CD4-positive, alpha-beta T cell treated with Interleukin-2 at 100 ng/mL for 4 hours (primary cell): ENCODE measurements at places on chromosomes 6 and 20.

GRCh38 chr6:6841571-6841970, 253.1 kb downstream of the LY86 start:
- DNase-seq: no peak

DNA sequence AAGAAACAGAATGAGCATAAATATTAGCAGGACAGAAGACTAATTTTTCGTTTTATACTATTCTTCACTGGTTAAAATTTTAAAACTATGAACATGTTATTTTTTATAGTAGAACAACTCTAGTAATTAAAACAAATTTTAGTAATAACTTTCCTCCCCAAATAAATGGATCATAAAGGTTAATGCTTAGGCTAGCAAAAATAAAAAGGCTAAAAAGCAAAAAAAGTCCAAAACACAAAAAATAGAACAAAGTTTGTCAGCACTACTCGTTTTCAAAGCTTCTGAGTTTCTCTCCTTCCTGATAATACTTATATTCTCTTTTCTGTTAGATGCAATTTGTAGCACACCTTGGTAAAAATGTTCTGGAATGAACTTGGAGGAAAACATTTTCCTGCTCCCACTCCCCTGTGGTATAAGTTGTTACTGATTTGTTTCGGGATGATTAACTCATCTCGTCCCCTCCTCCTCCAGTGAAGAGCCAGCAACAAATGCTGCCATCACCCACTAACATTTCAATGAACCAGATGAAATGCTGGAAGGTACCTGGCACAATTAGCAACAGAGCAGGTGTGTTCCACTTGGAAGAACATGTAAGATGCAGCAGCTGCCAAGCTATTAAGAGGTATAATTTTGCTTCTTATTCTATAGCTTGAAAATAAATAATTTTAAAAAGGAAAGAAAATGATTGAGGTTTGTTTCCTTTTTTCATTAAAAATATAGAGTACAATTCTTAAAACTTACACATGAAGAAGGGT, 130.5 kb downstream of the MYB start:
- no peak for DNase-seq

- no peak for DNase-seq
These were observed 940.5 kb upstream of the MANEA start for GRCh38 chr6:94636780-94637385.

GRCh38 chr20:62413025-62413570, 6.0 kb upstream of the CABLES2 start:
- DNase-seq: no peak

GRCh38 chr6:16318538-16318937, 80.2 kb downstream of the GMPR start:
- peak; percentile 52 for DNase-seq

- DNase-seq: no peak
These were observed 192.2 kb downstream of the RFPL4B start for GRCh38 chr6:112539355-112539754.

GRCh38 chr6:12592634-12593033, 123.9 kb upstream of the PHACTR1 start:
- DNase-seq: no peak

- no peak for DNase-seq
These were observed 27.1 kb downstream of the TOMM6 start for GRCh38 chr6:41814629-41815028.

- DNase-seq: no peak
These were observed 605.5 kb downstream of the HDGFL1 start for GRCh38 chr6:23174781-23175361.

DNA sequence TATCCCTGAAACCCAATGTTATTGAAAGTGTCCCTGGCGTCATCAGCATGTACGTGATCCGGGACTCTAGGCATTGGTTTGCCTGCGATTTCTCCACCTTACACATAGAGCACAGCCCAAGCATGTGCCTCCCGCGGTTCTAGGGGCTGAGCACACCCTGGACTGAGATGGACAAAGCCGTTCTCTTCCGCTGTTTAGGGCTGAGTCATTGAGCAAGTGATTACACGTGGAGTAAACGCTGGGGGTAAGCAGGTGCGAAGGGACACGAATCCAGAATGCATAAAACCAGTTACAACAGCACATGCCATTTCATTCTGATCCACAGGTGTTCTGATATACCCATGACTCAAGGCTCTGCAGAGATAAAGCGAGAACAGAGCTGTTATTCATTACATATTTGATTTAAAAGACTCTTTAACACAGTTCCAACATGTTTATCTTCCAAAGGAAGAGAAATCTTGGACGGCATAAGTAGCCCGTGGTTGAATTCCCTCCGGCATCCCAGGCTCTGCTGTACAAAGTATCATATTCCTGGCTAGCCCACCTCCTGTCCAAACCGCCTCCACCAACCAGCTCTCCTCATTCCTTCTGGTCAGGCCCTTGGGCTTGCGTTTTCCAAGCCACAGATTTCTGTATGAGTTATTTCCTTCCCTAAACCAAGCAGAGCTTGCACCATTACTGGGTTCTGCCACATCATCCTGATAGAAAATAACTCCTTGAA, 36.1 kb upstream of the THBS2 start:
- no peak for DNase-seq

GRCh38 chr20:6705106-6705766, 62.2 kb upstream of the BMP2 start:
- no peak for DNase-seq

GRCh38 chr6:132065556-132065955, 114.4 kb upstream of the CCN2 start:
- no peak for DNase-seq

GRCh38 chr6:63427951-63428350, 108.2 kb upstream of the LGSN start:
- no peak for DNase-seq

GRCh38 chr6:7431313-7431673, 41.7 kb downstream of the RIOK1 start:
- no peak for DNase-seq

DNA sequence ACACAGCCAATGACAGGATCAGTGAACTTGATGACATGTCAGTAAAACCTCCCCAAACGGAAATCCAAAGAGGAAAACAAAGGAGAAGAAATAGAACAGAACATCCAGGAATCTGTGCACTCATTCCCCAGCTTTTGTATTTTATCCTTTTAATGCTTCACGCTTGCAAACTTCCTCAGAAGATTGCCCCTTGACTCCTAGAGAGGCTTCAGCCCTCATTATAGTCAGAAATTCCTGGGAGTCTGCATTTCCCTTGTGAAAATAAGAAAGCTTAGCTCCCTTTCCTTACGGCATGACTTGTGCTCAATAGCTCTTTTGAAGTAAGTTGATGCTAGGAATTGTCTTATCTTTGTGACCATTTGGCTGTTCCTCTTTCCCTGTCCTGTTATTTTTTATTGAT, 313.6 kb upstream of the OPRM1 start:
- DNase-seq: no peak

DNA sequence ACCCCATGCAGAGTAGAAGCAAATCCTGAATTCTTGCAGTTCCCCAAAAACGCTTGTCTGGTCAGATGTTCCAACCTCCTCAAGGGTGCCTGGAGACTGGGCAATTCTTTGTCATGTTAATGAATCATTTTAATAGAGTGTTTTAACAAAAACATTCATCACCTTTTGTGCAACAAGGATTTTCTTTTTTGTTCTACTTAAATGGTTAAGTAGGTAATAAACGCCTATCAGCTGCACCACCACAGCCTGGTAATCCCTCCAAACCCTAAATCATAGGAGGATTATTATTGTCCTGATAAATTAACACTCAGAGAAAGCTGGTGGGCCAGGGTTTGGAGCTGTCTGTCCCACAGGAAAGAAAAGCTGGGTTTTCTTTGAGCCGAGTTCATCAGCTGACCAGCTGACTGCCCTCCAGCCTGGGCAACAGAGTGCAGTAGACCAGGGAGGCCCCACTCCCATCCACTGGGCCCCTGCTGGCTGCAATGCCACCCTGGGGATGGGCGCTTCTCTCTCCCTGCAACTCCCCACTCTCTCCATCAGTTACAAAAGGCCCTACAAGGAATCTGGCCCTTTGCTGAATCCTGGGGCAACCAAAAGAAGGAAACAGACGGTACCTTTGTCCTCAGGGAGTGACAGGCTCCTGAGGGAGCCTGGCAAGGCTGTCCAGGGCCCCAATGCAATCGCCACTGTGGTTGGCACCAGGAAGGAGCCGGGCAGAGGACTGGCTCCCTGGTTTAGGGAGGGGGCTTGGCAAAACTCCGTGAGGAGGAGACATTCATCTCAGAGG, 23.1 kb upstream of the BMP7 start:
- DNase-seq: no peak

DNA sequence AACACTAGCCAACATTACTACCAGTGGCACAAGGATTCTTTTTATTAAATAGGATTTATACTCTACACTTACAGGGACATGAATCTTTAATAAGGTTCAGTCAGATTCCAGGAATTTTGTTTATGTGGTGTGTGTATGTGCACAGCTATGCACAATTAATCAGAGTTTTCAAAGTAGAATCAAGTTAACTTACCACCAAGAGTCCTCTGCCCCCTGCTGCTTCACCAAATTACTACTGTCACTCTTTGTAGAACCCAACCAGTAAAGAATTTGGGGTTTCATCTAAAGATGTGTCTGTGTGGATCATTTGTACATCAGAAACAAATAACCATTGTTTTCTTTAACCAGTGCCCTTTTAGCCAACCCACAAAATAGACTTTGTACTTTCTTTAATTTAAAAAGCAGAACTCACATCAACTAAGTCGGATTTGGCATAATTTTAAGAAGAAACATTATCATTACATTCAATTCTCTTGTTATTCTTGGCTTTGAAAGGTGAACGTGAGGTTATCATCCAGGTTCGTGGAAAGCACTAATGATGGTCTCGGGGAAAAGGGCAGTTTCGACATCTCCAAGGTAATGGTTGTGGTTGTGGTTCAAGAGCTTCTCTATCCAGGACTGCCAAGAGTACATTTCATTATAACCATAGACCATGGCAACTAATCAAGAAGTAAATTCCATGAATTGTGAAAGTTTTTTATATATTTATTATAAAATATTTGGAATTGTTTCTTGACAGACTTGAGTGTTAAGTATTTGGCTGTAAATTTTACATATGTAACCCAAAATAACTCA, 514.3 kb upstream of the ID4 start:
- no peak for DNase-seq

GRCh38 chr6:44232676-44233566, 9.5 kb downstream of the SLC29A1 start:
- no peak for DNase-seq

GRCh38 chr6:170045563-170045960, 245.3 kb downstream of the DLL1 start:
- no peak for DNase-seq

- no peak for DNase-seq
These were observed 350.1 kb upstream of the TSHZ2 start for GRCh38 chr20:52622081-52622480.

DNA sequence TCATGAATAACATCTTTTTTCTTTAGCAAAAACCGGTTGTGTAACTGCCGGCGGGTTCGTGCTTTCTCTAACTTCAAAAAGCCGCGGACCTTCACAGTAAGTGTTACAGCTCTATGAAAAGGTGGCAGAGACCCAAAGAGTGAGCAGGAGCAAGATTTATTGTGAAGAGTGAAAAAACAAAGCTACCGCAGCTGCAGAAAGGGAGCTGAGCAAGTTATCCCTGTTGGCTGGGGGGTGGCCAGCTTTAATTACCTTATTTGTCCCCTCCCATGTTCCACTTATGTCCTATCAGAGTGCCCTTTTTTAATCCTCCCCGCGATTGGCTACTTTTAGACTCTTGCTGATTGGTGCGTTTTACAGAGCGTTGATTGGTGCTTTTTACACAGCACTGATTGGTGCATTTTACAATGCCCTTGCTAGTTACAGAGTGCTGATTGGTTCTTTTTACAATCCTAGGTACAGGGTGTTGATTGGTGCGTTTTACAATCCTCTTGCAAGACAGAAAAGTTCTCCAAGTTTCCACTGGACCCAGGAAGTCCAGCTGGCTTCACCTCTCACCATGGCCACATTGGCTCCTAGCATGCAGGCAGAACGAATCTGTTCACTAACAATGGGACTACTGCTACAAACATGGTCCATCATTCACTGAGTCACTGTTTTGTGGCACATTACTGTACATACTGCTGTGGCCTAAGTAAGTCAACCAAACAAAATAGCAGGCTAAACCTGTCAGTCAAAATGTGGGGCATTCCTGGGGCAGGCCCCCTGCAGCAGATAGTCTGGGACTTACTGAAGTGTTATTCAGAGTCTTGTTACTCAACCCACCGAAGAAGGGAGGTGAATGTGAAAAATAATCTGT, 52.8 kb downstream of the MYLIP start:
- DNase-seq: no peak

- DNase-seq: no peak
These were observed at the start of gene NKAIN4 for GRCh38 chr20:63254232-63254605. Gene NKAIN4, minus strand, starts transcription at chr20:63254463. Its CDS starts 13 bp downstream, at chr20:63254450.

GRCh38 chr6:35449287-35449881, 2.8 kb upstream of the FANCE start:
- peak; percentile 77 for DNase-seq

DNA sequence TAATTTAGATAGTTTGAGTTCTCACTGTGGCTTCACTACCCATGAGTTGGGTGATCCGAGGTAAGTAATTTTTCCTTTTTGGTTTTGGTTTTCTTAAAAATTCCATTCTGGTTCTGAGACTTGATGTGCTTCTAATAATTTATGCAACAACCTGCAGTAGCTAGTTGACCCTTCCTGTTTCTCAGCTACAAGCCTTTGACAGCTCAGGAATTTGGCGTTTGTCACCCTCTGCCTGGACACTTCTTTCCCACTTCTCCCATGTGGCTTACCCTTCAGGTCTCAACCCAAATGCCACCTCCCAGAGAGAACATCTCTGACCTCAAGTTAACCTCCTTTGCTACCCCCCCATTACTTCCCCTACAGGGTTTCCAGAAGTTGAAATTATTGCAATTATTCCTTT, 49.7 kb upstream of the TSHZ2 start:
- DNase-seq: no peak

DNA sequence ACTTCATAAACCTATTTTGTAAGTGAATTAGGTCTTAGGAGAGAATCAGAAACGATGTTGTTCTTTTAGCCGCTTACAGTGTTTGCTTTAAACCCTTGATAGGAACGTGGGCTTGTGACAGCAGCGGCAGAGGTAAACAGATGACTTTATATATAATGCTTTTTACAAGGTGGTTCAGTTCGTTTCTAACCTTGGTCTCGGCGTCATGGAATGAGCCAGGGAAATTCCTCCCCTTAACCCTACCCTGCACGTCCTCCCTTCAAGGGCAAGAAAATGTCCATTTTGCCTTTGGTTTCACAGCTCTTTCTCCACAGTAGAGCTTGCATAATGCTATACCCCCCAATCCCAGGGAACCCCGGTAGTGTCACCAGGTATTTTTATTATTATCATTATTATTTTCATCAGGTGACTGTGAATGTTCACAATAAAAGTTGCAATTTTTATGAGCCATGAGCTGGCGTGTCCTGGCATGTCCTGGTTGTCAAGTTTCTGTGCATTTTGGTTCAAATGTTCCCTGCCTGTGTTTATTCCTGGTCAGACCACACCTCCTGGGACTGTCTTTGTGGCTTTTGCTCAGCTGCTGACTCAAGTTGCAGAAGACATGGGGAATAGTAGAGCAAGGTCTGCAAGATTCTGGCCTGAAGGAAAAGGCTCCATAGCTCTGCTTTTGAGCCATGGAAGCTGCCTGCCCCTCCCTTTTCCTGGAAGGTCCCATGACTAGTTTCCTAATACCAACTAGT, 112.8 kb upstream of the BMP2 start:
- no peak for DNase-seq

GRCh38 chr20:58870293-58871014, 17.9 kb downstream of the GNAS start:
- peak; percentile 64 for DNase-seq

GRCh38 chr6:36227379-36228228, 31.1 kb downstream of the BRPF3 start:
- DNase-seq: no peak
